ENCODE measurements at places on chromosomes 3 and 15. TPM values are rescaled to one million over a fixed set of nuclear protein-coding genes. Genes with fewer than 3 reads are reported as not detected.
A peak's percentile ranks its signal among the peaks of the same experiment; 100 is the strongest.

- no peak for DNase-seq
These were observed 24.4 kb downstream of the ATP2C1 start for GRCh38 chr3:130918328-130918727.

GP9 gene
- not detected for total RNA-seq

- peak; percentile 50 for DNase-seq
These were observed 80.6 kb downstream of the MYO9A start for GRCh38 chr15:72037321-72037720.

GCSAM gene
- total RNA-seq: not detected

RPL15 gene
- 1,419 TPM for total RNA-seq

GRCh38 chr3:170226426-170226960, 4.3 kb downstream of the PRKCI start:
- peak; percentile 51 for DNase-seq

PRR23A gene
- not detected for total RNA-seq

DNA sequence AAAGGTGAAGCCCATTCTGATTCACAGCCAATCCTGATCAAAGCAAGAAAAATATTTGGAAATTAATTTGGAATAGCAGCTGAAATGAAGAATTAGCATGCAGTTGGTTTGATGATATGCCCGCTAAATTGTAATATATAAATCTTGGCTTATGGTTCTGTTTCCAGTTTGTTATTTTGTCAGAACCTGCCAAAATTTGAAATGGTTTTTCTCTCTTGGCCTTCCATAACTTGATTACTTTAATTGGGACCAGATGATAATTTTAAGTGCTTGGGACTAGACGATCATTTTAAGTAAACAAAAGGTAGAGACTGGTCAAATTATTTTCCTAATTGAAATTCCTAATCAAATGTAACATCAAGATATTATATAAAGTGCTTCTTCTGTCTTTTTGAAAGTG, 842.4 kb downstream of the TBL1XR1 start:
- DNase-seq: no peak

- no peak for DNase-seq
These were observed 44.3 kb upstream of the ATP2B2 start for GRCh38 chr3:10549617-10550230.

GRCh38 chr3:166104938-166105337, 267.7 kb upstream of the BCHE start:
- DNase-seq: no peak

DNA sequence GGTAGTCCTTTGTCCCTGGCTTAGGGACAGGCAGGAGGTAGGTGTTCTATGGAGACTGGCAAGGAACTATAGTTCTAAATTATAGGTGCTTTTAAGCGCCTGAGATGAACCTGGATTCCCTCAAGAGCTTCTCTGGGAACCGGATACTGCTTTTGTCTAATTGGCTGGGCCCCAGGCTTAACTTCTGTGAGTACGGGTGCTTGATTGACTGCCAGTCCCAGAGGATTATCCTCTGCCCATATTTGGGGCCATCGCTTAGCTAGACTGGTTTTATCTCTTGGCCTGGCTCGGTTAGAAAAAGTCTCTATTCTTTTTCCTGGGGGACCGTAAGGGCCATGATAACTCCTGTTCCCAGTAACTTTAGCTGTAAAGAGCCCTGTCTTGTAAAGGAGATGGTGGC, 339.1 kb downstream of the KCNH8 start:
- no peak for DNase-seq

STAG1 gene
- 32.3 TPM for total RNA-seq

DNA sequence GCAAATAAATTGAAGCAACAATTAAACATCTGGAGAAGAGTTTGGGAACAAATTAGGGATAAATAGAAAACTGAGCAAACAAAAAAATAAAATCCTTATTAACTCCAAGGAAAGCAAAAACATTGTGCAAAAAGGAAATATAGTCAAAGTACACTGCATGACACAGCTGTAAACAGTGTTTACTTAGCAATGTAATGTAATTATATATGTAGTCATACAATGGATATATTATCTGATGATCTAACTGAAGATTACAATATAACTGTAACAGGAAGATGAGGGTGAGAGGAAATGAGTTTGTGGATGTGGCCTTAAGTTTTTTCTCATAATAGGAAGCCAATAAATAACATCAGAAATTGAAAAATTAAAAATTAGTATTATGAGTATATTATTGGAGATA, 42.5 kb downstream of the SCN10A start:
- DNase-seq: no peak

GOLGA6L9 gene
- 1.1 TPM for total RNA-seq

DNA sequence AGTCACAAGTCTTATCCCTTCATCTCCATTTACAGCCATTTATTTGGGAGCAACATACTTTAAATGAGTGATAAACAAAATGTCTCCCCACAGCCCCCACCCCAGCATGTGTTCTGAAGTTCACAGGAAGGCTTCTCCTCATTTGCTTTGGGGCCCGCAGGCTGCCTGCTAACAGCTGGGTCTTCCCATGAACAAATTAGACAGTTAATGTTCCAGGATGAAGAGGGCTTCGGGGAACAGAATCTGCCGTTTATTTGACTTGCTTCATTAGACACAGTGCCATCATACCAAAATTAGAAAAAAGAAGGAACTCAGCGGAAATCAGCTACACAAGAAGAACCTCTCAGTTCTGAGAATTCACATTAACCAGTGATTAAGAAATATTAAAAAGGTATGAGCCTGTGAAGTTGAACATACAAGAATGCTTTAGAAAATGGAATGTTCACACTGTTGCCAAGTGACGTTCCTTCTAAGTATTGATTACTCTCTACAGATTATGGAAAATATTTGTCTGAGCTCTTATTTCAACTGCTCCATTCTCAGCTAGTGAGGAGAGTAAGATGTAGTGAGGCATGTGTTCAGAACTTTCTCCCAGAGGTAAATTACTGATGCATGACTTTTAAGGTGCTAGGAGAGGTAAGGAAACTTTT, 107.5 kb upstream of the THBS1 start:
- DNase-seq: no peak

DNA sequence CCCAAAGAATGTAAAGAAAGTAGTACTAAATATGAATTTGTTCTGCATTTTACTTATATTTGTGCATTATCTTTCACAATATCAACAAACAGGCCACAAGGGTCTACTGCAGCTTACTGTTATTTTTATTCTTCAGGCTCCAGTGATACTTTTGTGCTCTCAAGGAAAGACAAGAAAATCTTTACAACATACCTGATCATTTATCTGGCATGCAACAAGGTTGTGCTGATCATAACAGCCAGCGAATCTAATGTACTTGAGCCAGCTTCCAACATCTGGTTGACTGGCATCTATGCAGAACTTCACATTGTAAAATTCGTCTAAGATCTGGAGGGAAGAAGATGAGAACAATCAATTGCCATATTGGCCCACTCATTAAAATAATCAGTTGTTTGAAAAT, 520.0 kb downstream of the MECOM start:
- no peak for DNase-seq

GRCh38 chr15:67066959-67067853, 1.8 kb downstream of the SMAD3 start:
- DNase-seq: peak; percentile 39

- no peak for DNase-seq
These were observed 134.2 kb downstream of the OTOL1 start for GRCh38 chr3:161630794-161631193.

LRRC15 gene
- 2.5 TPM for total RNA-seq

IL20RB gene
- total RNA-seq: 0.56 TPM

DNA sequence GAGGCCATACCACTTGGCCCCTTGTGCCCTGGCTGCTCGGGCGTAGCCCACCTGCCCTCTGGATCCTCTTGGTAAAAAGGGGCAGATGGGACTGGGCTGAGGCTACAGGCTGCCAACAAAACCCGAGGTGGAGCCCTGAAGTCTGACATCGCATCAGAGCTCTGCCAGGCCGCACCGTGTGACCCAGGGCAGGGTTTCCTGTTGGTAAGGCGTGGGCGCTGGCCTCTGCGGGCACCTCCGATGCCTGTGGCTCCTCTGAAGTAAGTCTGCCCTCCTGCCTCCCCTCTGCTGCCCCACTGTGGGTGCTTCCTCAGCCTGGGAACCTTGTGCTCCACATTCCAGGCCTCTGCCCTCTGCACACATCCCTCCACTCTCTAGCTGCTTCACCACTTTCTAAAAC, 8.9 kb downstream of the CHDH start:
- no peak for DNase-seq

DNA sequence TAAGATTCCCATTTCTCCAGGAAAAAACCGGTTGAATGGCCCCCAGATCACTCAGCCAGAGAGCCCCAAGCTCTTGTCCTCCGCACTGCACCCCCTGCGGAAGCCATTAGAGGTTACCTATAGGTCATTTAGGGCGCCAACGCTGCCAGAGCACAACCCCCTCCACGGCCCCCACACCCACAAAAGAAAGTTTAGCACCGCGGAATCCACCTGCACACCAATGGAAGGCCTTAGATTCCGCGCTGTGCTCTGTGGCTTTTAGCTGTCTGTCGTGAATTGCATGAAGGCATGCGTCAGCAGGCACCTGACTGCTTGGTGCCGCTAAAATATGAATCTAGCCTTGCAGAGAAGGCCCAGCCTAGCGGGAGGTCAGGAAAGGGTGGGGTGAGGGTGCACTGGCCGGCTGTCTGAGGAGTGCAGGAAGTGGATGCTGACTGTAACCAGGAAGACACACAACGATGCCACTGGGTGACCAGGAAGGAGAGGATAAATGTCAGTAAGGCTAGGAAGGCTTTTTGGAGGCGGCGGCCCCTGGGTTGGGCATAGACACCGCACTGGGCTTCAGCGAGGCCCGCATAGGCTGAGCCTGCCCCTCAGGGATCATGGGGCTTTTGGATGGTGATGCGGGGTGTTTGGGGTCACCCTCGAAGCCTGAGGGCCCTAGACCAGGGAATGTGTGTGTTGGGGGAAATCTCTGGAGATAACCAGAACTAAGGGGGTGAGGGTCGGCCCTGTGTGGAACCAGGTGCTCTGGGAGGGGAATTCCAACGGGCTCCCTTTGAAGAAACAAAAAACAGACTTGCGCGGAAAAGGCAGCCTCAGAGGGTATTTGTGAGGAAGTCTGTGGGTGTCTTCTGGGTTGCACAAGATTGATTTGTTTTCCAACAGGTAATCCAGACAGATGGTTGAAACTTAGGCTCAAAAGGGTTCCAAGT, 976 bp upstream of the NUP210 start:
- DNase-seq: no peak

ANKRD34C gene
- total RNA-seq: not detected

ACTL6A gene
- total RNA-seq: 115 TPM

DNA sequence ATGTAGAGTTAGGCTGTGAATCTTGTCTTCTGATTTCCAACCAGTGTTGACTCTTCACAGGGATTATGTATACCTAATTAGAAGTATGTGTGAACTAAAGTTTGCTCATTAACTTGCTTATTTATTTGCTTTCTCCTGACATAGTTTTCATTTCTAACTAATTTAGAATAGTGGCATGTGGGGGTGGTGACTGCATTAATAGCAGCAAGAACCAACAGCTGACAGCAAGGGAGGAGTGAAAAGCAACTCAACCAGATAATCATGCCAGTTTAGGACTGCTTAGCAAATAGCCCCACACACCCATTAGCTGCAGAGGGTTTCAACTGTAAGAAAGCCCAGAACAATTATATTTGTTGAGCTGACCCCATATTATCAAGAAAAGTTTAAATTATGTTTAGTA, 3.8 kb downstream of the ST3GAL6 start:
- no peak for DNase-seq

CLDN16 gene
- total RNA-seq: under 0.01 TPM

GRCh38 chr3:53464424-53464823, 30.0 kb upstream of the CACNA1D start:
- no peak for DNase-seq

MELTF gene
- 0.28 TPM for total RNA-seq

CHL1 gene
- total RNA-seq: 1.6 TPM

EIF5A2 gene
- 7.7 TPM for total RNA-seq

CDHR4 gene
- not detected for total RNA-seq

NME9 gene
- not detected for total RNA-seq

DNA sequence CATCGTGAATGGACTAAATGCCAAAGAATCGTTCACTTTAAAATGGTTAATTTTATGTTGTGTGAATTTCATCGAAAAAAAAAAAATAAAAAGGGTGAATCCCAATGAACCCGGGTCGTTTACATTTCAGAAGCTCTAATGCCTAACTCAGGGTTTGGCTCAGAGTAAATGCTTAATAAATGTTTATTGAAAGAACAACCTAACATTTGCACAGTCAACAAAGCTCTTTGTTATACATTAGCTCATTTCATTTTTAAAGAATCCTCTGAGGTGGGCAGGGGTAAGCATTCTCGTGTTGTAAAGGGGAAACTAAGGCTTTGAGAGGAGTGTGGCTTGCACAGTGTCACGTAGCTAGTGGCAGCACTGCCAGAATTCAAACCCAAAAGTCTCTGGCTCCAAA, 109.5 kb downstream of the RPLP1 start:
- DNase-seq: no peak

- no peak for DNase-seq
These were observed 18.8 kb downstream of the ZWILCH start for GRCh38 chr15:66523926-66524325.

- DNase-seq: peak; percentile 32
These were observed 1.9 kb upstream of the MEX3B start for GRCh38 chr15:82047453-82048400.

DNA sequence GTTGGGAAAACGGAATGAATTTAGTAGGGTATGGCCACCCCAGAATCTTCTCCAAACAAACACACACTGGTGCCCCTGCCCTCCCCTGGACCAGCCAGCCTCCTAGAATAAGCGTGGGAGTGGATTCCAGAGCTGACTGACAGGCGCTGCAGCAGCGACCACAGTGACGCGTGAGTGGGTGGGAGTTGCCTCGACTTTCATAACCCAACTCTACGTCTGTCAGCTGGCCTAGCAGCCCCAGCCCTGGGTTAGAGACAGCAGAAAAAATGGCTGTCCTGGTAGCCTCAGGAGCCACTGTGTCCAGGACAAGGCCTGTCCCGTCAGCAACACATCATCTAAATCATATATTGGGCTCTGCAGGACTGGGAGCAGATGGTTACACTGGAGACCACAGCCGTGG, 10.0 kb downstream of the PLA2G4B start:
- DNase-seq: peak; percentile 65

DNA sequence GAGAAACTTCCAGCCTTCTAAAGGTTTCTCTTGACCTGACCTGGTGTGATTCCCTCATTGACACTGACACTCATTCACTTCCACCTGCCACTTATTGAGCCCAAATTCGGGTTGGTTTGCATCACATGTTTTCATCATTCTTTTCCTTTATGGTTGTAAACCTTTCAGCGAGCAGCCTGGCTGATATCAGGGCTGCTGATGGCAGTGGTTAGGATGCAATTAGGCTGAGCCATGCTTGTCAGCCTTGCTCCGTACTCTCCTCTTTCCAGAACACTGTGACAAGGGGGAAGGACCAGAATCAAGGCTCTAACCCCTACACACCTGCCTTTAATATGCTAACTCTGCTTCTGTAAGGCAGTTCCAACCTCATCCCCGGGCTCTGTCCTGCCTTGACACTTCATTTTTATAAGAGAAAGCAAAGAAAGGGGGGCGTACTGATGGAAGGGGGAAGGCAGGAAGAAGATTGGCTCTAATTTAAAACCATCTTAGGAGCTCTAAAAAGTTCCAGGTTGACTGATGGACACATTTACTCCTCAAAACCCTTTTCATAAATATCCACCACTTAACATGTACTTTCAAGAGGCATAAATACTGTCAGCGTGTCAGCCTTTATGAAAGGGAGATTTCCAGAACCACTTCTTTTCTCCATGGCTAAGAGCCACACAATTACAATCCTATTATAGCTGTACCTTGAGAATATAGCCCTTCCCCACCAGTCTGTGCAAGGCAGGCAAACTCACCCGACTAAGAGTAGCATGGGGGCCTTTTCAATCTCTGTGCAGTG, 5.7 kb downstream of the NMNAT3 start:
- no peak for DNase-seq
